Mesothelial cell of epicardium (in vitro differentiated cells): ENCODE measurements at places on chromosomes 3 and 15. TPM values are rescaled to one million over a fixed set of nuclear protein-coding genes. Genes with fewer than 3 reads are reported as not detected.

PPIB gene
- total RNA-seq = 422 to 430 TPM (median 425 TPM) in 3 replicates

GASK1A gene
- total RNA-seq = 0.75 to 1.6 TPM (median 0.84 TPM) in 3 replicates

TF gene
- 5.2 to 6.4 TPM (median 5.7 TPM) in 3 replicates for total RNA-seq

DNA sequence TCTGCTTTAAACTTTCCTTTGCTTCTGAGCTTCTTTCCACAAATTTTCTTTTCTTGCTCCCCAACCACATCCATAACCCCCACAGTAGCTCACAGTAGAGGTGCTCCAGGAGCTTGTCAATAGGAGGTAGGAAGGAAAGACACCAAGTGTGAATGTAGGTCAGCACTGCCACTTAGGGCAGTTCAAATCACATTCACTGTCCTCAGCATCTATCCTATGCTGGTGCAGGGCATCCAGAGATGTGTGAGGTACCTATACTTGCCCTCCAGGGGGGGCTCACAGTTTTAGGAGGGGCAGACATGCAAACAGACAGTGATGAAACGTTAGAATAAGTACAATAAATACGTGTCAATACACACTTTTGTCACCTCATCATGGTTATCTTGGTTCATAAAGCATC, 1.5 kb upstream of the SPSB4 start:
- DNase-seq = no peak

DNA sequence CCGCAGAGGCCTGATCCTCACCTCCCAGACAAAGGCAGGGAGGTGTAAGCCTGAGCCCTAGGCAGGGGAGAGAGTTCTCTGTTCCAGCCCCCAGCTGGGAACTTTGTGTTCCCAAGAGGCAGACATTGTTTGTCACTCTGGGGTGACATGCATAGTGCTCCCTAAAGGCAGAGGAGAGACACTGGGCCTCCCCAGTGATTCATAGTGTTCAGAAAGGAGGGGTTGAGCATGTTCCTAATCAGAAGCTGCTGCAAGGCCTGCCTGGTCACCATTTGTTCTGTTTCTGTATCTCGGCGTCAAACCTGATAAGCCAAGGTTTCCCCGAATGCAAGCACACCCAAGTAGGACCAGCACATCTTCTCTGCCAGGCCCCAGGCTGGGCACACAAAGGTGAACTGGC, 24.0 kb upstream of the SLC6A6 start:
- DNase-seq = no peak

DNA sequence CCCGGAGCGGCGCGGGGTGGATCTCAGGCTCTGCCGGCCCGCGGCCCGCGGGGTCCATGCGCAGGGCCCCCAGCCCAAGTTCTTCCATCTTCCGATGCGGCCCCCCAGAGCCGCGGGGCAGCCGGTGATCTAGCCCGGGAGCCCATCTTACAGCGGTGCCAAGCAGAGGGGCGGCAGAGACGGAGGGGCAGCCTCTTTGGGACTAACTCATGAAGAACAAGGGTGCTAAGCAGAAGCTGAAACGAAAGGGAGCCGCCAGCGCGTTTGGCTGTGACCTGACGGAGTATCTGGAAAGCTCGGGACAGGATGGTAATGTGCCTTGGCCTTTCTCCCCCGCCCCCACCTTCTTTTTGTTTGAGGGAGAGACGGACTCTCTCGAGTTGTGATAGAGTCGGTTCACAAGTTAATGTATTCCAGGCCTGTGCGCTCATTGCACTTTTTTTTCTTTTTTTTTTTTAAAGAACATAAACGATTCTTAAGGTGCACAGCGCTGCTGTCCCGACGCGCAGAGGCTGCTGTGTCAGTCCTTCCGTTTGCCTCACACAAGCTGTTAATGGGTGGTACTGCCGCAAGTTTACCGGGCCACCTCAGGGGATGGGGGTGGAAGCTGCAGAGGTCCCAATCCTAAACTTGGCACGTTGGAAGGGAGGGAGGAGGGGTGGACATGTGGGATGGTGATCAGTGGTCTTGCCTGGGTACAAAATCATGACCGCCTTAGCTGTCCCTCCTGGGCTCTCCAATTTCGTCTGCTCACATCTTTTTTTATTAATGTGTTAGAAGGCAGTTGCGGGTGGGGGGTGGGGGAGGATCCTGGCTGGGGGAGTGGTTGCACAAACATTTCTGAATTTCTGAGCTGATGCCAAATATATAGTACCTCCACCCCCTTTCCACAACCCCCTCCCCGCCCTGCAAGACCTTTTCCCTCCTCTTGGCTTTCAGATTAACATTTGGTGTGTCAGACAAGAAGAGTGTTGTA, 801 bp downstream of the ARHGAP31 start:
- no peak for DNase-seq
